ENCODE measurements at places on chromosomes 16 and 17.

DNA sequence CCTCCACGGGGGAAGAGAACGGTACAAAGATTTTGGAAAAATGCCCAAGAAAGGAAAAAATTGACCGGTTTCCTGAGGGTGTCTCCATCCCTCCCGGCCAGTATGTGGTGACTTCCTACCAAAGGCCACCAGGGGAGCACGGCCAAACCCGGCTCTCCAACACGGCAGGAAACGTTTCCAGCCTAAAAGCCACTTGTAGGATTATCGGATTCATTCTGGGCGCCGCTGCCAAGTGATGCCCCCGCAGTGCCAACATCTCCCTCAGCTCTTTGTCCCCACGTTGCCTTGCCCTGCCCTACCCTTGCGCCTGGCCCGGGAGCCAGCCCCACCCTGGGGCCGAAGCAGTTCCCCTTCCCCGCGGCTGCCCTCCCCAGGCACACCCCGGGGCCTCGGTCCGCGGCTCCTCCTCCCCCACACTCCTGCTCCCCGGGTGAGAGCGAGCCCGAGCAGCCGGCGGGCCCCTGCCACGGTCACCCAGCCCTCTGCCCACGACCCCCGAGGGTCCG, 688 bp downstream of the CRK start:
- peak; percentile 21 for DNase-seq

DNA sequence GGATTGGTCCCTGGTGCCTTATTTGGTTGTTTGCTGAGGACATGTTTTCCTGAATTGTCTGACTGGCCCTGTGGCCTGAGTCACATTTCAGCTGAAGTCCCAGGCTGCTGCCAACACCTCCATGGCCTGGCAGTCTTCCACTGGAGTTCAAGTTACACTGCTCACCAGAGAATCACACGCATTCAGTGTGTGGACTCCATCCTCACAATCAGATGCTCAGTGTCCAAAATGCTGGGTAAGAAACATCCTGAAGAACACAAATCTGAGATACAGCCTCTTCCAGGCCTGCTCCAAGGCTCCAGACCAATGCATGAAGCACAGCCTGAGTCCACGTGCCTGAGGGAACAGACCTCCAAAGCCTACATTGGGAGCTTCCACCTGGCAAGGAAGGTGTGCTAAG, 19.2 kb downstream of the CD300LB start:
- DNase-seq: no peak

GRCh38 chr16:63385714-63386432, 1349.6 kb upstream of the CDH8 start:
- DNase-seq: no peak

GRCh38 chr16:82773018-82773417, 146.2 kb downstream of the CDH13 start:
- DNase-seq: no peak

DNA sequence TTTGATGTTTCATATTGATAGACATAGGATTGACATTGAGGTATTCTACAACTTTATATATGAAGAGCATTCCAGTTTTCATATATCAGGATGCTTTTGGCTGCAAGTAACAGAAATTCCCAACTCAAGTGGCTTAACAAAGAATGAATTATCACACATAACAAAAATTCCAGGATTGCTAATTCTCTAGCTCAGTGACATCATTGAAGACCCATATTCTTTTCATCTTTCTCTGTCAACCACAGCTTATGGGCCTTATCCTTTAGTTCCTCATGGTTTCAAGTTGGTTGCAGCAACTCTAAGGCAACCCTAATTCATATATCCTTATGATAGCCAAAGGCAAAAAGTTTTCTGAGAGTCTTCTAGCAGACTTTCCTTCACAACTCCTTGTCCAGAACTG, 91.5 kb upstream of the HAS3 start:
- no peak for DNase-seq

- DNase-seq: no peak
These were observed 175.5 kb upstream of the SDK2 start for GRCh38 chr17:73819440-73820395.

DNA sequence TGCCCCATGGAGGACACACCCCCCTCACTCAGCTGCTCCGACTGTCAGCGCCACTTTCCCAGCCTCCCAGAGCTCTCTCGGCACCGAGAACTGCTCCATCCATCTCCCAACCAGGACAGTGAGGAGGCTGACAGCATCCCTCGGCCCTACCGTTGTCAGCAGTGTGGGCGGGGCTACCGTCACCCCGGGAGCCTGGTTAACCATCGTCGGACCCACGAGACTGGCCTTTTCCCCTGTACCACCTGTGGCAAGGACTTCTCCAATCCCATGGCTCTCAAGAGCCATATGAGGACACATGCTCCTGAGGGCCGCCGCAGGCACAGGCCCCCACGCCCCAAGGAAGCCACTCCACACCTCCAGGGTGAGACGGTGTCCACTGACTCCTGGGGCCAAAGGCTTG, 2.1 kb downstream of the ZNF646 start:
- DNase-seq: no peak

DNA sequence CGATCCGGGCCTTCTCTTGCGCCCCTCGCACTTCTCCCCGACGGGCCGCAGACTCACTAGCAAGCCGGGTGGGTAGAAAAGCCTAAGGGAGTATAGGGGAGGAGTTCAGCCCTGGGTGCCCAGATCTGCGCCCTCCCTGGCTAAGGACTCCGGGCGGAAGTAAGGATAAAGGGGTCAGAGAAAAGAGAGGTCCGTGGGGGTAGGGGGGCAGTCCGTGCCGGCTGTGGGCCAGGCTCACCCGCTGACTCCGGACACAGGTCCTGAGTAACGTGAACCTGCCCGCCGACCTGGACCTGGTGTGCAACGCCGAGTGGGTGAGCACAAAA, 1.8 kb downstream of the NAGS start:
- DNase-seq: no peak

DNA sequence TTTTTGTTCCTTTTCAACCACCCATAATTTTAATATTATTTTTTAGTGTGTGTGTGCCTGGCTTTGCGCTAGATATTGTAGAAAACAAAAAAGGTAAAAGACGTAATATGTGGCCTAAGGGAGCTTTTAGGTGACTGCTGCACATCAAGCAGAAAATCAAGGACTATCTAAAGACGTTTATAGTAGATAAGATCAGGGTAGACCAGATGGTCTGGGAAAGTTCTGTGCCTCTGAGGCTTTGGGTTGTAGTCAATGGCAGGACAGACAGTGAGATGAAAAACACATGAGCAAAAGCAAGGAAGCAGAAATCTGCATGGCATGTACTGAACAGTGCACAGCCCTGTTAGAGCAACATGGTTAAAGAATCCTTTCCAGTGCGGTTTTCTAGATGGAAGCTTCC, 26.8 kb upstream of the ARHGAP23 start:
- no peak for DNase-seq

DNA sequence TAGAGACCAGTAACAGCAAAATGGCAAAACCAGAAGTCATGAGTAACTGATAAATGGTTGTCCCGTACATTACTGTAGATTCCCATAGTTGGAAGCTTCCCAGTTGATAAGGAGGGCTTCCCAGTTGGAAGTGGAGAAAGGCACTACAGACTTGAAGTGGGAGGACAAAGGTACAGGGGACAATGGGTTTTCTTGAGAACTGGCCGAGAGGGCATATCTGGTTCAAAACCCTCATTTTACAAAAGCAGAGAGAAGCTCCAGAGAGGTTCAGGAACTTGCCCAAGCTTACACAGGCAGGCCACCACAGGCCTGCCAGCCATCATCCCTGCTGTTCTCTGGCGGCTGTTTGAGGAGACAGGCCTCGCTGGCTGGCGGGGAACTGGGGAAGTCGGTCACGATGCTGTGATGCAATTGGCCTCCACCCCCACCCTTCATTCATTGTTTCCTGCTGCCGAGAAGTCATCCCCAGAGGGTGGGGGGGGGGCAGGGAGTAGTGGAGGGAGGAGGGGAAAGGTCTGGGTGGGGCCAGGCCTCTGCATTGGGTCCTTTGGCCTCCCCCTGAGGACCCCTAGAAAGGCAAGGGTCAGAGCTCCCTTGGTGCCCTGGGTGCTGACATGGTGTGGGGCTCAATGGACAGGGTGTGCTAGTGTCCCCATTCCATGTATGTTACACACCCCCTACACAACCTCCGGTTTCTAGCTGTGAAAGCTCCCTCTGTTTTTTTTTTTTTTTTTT, 3.0 kb downstream of the UBALD2 start:
- peak; percentile 72 for DNase-seq

- DNase-seq: no peak
These were observed 507.3 kb upstream of the CDH8 start for GRCh38 chr16:62543516-62543915.

GRCh38 chr17:40349895-40350688, 14.4 kb downstream of the GJD3 start:
- DNase-seq: no peak

- DNase-seq: no peak
These were observed 14.8 kb downstream of the TAC4 start for GRCh38 chr17:49832840-49833599.

GRCh38 chr17:74736513-74737298, at the start of gene RAB37:
RAB37 (plus strand) TSS chr17:74737256; CDS start chr17:74737273, 17 bp downstream.
- peak; percentile 44 for DNase-seq

GRCh38 chr16:2032285-2033056, 5.8 kb downstream of the NHERF2 start:
- DNase-seq: no peak

DNA sequence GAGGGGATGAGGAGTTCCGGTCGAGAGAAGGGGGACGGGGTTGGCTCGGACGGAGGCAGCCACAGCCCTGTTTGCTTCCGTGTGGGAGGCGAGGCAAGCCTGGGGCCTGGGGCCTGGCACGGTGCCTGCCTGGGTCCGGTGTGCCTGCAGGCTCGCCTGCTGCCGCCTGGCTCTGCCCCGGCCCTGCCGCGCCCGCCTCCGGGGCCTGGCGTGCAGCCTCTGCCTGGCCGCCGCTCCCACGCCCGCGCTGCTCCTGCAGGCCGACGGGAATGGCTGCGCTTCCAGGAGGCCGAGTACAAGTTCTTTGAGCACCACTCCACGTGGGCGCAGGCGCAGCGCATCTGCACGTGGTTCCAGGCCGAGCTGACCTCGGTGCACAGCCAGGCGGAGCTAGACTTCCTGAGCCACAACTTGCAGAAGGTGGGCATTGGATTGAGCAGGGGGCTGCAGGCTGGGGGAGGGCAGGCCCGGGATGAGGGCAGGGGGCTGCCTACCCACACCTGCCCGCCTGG, 53.1 kb downstream of the MRC2 start:
- DNase-seq: no peak

DNA sequence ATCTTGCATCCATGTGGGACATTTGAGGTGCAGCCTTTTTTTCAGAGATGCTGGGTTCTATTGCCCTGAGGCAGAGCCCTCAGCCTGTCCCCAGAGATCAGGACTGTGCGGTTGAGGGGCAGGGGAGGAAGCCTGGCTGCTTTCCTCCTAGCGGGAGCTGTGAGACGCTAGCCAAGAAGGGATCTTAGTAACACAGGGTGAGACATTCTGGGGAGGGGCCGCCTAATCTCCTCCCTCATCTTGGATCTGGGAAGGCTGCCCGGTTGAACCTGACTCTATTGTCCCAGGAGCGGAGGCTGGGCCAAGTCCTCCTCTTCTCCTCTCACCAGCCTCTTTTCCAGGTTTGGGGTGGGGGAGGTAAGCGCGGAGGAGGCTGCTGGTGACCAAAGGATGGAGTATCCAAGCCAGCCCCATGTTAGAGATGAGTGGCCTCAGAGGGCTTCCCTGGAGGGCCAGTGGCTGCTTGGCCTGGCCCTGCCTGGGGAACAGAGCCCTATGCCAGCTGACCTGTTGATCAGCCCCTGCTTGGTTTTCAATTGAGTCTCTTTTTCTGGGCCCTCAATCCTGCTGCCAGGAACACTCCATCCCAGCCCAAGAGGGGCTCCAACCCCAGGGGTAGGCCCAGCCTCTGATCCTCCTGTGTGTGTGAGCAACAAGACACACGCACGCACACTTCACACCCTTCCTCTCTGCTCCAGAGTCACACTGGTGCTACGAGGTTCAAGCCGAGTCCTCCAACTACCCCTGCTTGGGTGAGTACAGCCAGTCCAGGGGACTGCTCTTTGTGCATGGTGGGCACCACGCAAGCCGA, 5.0 kb downstream of the CA4 start:
- no peak for DNase-seq

All from stimulated activated CD4-positive, alpha-beta T cell treated with anti-CD3 and anti-CD28 coated beads, Interleukin-12 subunit alpha, Interleukin-12 subunit beta, amount 100 ng/mL, for 4 hours (primary cell).